Kidney (tissue), 22 donors: ENCODE measurements at places on chromosomes 7 and 10. TPM values are rescaled to one million over a fixed set of nuclear protein-coding genes. Genes with fewer than 3 reads are reported as not detected.
A peak's percentile ranks its signal among the peaks of the same experiment; 100 is the strongest.

The LRMDA gene
- 48.6 TPM for polyA plus RNA-seq

The MRLN gene
- 24.3 TPM for polyA plus RNA-seq

The AMPH gene
- polyA plus RNA-seq, result 1.4 TPM

The C7orf57 gene
- not detected for polyA plus RNA-seq

The ZNF727 gene
- polyA plus RNA-seq, result not detected

The ASB15 gene
- polyA plus RNA-seq, result 1.8 TPM

The ABCB4 gene
- polyA plus RNA-seq, result 2.0 TPM

The ANKRD61 gene
- polyA plus RNA-seq, result not detected

The SLC39A12 gene
- polyA plus RNA-seq, result not detected

The TMEM130 gene
- 12.9 TPM for polyA plus RNA-seq

GRCh38 chr10:128476845-128477244 lies 350.6 kb upstream of the MKI67 start:
- no peak for DNase-seq
- H3K27ac ChIP-seq, result no peak overlapping the region
- peaks cover 5% of the 10 kb centered on the region for H3K27me3 ChIP-seq
- no peak overlapping the region for H3K4me3 ChIP-seq
- no peaks in the 10 kb centered on the region for H3K4me1 ChIP-seq

DNA sequence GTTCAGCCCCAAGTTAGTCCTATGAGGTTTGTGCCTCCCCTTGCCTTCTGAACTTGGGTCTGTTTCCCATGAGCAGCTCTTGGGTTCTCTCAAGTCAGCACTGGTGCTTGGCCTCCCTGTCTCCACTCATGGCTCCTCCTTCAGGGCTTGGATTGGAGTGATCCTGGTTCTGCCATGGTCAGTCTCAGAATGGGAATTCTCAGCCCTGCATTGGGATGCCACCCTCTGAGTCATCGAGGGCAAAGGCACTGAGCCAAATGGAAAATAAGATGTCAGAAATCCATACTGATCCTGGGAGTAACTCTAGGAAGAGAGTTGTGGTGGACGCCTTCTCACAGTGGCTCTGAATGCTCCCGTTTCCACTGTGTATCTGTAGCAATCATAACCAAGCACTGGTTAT lies 233.4 kb upstream of the HABP2 start:
- no peaks in the 10 kb centered on the region for H3K27me3 ChIP-seq
- H3K4me3 ChIP-seq, result no peak overlapping the region
- no peak overlapping the region for H3K27ac ChIP-seq
- no peak for DNase-seq
- H3K36me3 ChIP-seq, result no peaks in the 10 kb centered on the region

- H3K36me3 ChIP-seq, result peaks cover 20% of the 10 kb centered on the region
- peak overlapping the region; percentile 41 for H3K27ac ChIP-seq
- peaks cover 10% of the 10 kb centered on the region for H3K4me1 ChIP-seq
- DNase-seq, result no peak
- no peaks in the 10 kb centered on the region for H3K27me3 ChIP-seq
- no peak overlapping the region for H3K4me3 ChIP-seq
Observed at GRCh38 chr7:76346097-76346496, 12.7 kb downstream of the YWHAG start.

DNA sequence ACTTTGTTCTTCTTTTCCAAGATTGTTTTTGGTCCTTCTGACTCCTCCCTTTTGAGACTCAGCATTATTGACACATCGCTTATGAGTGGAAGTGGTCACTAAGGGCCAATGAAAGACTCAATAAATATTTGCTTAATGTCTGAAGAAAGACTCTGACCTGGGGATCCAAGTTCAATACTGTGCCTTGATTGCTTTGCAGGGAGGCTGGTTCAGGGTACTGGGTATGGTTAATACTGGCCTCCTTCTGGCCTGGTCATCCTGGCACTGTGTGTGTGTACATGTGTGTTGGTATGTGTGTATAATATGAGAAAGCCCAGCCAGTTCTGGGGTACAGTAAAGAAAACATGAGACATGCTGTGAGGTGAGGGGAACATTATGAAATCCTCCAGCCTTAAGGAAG lies 7.6 kb upstream of the PDZD8 start:
- H3K27ac ChIP-seq, result no peak overlapping the region
- no peak for DNase-seq
- no peak overlapping the region for H3K4me3 ChIP-seq
- no peaks in the 10 kb centered on the region for H3K27me3 ChIP-seq

DNA sequence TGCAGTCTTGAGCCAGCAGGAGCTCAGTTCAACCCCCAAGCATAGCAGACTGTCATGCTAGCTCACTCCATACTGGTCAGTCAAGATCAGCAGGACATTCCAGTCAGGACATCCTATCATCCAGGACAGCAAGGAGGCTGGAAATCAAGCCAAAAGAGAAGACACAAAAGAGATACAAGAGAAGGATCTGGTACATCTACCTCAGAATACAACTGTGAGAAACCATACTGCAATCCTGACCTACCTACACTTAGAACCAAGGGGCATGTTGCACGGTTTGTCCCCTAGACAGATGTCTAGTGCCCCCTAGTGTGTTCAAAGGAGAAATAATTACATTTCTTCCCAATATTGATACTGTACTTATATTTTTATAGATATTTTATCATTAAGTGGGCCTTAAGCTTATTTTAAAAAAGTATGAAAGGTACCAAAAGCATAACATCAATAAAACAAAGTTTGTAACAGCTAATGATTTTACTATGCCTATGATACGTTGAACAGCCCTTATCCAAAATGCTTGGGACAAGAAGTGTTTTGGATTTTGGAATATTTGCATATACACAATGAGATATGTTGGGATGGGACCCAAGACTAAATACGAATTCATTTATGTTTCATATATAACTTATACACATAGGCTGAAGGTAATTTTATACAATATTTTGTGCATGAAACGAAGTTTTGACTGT lies 26.7 kb downstream of the ERCC6 start:
- DNase-seq, result peak; percentile 40
- H3K4me3 ChIP-seq, result no peak overlapping the region
- peaks cover 2% of the 10 kb centered on the region for H3K4me1 ChIP-seq
- no peak overlapping the region for H3K27ac ChIP-seq
- peaks cover 11% of the 10 kb centered on the region for H3K36me3 ChIP-seq
- H3K27me3 ChIP-seq, result no peaks in the 10 kb centered on the region

DNA sequence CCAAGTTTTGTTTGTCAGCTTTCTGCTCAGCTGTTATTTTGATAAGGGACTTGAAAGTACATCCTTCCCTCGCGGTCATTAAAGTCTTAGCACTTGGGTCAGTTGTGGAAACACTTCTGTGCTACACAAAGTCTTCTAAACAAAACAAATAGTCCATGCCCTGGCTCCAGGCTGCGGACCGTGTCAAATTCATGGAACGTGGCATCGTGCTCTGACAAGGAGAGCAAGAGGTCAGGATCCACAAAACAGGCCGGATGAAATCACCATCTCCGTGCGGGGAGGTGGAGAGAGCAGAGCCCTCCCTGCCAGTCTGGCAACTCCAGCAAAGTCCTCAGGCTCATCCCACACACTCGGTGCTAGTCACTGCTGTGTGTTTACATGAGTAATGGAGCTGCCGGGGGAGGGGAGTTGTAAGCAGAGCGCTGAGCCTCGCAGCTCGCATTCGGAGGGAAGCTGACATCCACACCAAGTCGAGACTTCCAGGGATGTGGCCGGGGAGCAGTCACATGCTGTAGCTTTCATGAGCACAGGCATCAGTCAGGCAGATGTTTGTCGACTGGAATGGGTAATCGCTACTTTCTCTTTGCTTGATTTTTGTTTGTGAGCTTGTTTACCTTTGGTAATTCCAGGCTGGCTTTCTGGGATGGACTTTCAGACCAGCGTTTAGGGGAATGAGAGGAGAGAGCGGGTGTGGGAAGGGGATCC lies 147.6 kb downstream of the ARID5B start:
- H3K4me1 ChIP-seq, result peaks cover 36% of the 10 kb centered on the region
- no peaks in the 10 kb centered on the region for H3K27me3 ChIP-seq
- DNase-seq, result peak; percentile 98
- H3K4me3 ChIP-seq, result peak overlapping the region; percentile 73

DNA sequence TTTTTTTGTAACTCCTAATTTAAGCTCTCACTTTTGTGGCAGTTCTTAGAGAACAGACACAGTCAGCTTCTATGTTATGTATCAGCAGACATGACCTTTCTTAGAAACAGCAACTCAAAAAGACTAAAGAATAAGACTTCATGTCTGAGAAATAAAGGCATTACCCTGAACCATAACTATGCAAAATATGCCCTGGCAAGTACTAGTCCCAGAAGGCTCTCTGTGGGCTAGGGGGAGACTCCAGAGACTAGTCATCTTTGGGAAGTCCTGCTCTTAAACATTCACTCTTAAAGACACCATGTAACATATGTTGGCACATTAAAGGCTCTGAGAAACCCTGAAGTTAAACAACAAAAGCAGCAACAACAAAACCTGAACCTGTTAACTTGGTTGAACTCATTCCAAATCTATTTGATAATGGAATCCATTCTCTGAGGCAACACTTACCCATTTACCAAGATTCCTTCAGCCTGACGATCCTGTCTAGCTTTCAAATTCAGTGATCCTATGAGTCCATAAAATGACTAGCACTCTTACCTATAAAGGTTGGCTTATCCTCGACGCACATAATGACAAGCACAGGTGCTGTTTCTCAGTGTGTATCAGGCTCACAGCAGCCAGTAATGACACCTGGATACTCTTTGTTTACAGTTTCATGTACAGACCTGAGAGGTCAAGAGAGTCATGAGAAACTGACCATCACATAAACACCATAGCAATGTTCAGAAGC lies 62.3 kb downstream of the OSBPL3 start:
- H3K36me3 ChIP-seq, result no peaks in the 10 kb centered on the region
- no peak overlapping the region for H3K4me3 ChIP-seq
- no peaks in the 10 kb centered on the region for H3K4me1 ChIP-seq
- no peaks in the 10 kb centered on the region for H3K27me3 ChIP-seq

DNA sequence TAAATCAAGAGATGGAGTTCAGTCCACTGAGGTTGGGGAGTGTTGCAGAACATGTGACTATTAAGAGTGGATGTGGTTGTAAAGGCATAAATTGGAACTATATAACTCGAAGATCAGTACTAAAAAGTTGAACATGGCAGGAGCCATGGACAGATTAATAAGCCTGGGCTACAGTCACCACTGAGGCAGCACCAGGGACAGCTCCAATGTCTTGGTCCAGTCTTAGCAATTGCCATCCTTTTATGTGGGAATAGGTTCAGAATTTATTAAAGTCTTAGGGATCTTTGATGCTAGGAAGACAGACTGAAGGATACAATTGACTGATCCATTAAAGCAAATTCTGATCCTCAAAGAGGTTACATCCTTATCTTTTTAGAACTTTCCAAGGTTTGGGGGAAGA lies 156.6 kb downstream of the ADRA2A start:
- DNase-seq, result no peak
- no peaks in the 10 kb centered on the region for H3K4me1 ChIP-seq
- H3K27ac ChIP-seq, result no peak overlapping the region
- no peak overlapping the region for H3K4me3 ChIP-seq

GRCh38 chr7:90726623-90727022 lies 130.5 kb downstream of the CDK14 start:
- H3K27me3 ChIP-seq, result no peaks in the 10 kb centered on the region
- H3K36me3 ChIP-seq, result no peaks in the 10 kb centered on the region
- DNase-seq, result no peak

GRCh38 chr10:130040817-130041330 lies 69.8 kb downstream of the C10orf143 start:
- H3K27ac ChIP-seq, result no peak overlapping the region
- H3K4me3 ChIP-seq, result no peak overlapping the region
- DNase-seq, result no peak
- H3K36me3 ChIP-seq, result no peaks in the 10 kb centered on the region
- no peaks in the 10 kb centered on the region for H3K27me3 ChIP-seq

DNA sequence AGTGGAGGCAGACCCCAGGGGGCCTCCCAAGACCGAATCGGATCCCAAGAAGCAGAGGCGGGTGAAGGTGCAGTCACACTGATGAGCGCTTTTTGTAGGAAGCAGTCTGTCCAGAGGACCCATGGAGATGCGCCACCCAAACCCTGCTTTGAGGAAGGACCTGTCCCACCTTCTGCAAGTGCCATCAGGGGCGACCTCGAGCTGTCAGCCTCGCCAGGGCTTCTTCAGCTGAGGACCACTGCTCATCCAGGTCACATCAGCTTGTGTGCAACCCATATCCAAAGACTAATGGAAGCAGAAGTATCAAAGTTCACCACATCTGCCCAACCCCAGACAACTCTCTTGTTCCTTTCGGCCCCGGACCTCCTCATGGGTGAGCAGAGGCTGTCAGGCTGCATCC lies 61.5 kb downstream of the KCNH2 start:
- H3K4me1 ChIP-seq, result no peaks in the 10 kb centered on the region
- no peaks in the 10 kb centered on the region for H3K36me3 ChIP-seq
- H3K27me3 ChIP-seq, result no peaks in the 10 kb centered on the region
- no peak for DNase-seq
- no peak overlapping the region for H3K4me3 ChIP-seq

GRCh38 chr10:123782549-123782948 lies 109.1 kb downstream of the CPXM2 start:
- no peak for DNase-seq
- no peaks in the 10 kb centered on the region for H3K4me1 ChIP-seq
- H3K4me3 ChIP-seq, result no peak overlapping the region

DNA sequence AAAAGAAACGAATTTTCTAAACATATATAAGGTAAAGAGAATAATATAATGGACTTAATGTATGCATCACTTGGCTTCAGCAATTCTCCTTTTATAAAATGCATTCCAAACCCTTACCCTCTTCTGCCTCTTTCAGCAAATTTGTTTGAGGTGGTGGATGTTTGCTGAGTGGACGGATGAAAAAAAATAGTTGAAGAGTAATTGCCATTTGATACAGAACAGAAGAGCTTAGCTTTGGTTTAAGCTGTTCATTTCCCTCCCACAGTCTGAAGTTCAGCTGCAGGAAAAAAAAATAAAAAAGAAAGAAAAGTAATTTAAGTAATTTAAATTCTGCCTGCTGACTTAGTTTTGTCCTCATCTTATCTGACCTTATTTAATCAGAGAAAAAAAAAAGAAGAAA lies 138.6 kb downstream of the GALNT17 start:
- H3K27ac ChIP-seq, result no peak overlapping the region
- H3K4me1 ChIP-seq, result no peaks in the 10 kb centered on the region
- no peaks in the 10 kb centered on the region for H3K36me3 ChIP-seq
- no peaks in the 10 kb centered on the region for H3K27me3 ChIP-seq
- H3K4me3 ChIP-seq, result no peak overlapping the region

- H3K4me1 ChIP-seq, result no peaks in the 10 kb centered on the region
- no peak for DNase-seq
- no peak overlapping the region for H3K4me3 ChIP-seq
- no peaks in the 10 kb centered on the region for H3K36me3 ChIP-seq
- H3K27ac ChIP-seq, result no peak overlapping the region
Observed at GRCh38 chr7:268991-269390, 21.0 kb upstream of the FOXL3 start.
